ENCODE measurements at places on chromosomes 12 and 14.

GRCh38 chr12:47473091-47473490 lies 232.7 kb downstream of the RPAP3 start:
- no peak for DNase-seq

DNA sequence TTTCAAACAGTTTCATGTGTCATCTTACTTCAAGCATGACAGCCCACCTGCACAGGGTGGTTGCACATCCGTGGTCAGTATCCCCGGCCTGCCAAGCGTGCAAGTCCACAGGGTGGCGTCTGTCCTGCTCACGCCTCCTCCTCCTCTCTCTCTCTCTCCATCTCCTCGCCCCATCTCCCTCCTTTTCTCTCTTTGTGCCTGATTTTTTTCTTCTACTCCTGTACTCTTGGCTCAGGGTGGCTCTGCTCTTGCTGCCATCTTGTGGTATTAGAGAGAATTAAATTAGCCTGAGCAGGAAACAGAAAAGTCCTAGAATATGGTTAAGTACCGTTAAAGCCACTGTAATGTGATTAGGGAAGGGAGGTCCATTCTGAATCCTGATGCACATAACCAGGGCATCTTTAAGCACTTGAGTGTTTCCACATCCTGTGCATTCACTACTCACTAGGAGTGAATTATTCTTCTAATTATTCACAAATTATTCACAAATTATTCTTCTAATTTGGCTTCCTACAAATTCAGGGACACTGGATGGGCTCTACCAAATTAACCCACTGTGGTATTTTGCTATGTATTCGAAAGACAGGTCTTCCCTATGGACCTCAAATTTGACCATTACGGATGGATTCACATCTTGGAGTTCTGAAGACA lies 25.5 kb upstream of the DTX1 start:
- peak; percentile 89 for DNase-seq

DNA sequence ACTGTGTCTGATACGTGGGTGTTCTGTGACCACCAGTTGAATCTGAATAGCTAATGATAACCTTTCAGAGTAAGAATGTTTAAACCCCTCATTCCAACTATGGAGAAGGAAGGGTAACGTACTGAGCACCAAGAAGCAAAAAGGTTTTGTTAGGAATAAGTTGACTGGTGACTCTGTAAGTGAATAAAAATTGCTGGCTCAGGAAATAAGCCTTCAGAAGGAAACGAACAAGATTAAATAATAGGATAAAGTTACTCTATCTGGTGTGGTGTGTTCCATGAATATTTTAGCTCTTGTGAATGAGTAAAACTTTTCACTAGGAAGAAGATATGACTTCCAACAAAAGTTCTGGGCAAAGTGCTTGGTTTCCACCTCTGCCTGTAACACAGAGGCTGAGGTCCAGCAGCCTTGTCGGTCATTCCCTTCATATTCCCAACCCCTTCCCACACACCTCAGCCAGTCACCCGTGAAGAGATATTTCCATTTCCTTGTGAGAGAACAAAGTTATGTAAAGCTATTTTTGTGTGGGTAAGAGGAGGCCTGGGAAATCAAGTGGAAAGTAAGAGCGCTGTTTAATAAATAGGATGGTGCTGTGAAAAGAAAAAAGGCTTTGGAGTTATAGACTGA lies 47.1 kb downstream of the ARF6 start:
- DNase-seq: no peak

GRCh38 chr12:50524621-50525020 lies 19.8 kb downstream of the DIP2B start:
- DNase-seq: no peak

DNA sequence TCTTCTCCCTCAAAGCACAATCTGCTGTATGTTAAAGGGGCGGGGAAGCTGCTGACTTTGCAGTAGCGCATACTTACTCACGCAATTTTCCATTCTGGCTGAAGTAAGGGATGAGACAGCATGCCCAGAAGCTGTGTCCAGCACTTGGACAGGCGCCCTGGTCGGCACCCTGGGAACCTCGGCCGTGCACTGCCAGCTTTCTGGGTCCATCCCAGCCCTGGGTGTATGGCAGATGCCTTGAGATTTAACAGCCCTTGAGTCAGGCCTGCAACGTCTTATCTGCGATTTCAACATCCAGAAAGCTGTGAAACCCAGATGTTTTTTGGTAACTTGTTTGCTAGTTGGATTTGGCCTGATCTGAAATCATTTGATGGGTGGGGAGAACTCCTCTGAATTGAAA lies 16.1 kb downstream of the EML1 start:
- no peak for DNase-seq

GRCh38 chr12:123948796-123949769 lies 23.5 kb downstream of the CCDC92 start:
- no peak for DNase-seq

GRCh38 chr12:55072083-55072482 lies 52.3 kb downstream of the NEUROD4 start:
- peak; percentile 78 for DNase-seq

DNA sequence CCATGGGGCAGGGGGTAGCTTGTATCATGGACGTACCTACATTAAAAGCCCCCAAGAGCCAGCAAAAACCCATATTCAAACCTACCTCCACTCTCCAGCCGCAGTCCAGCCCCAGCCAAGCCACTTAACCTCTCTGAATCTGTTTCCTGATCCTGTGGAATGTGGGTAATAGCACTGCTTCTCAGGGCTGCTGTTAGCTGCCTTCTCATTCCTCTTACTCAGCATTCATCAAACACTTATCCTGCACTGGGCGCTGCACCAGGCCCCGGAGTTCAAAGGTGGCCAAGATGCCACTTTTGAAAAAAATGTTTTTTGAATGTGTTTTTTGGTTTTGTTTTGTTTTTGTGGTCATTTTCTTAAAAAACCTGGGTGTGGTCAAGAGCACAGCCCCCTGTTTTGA lies 237.4 kb downstream of the CHST11 start:
- DNase-seq: no peak

DNA sequence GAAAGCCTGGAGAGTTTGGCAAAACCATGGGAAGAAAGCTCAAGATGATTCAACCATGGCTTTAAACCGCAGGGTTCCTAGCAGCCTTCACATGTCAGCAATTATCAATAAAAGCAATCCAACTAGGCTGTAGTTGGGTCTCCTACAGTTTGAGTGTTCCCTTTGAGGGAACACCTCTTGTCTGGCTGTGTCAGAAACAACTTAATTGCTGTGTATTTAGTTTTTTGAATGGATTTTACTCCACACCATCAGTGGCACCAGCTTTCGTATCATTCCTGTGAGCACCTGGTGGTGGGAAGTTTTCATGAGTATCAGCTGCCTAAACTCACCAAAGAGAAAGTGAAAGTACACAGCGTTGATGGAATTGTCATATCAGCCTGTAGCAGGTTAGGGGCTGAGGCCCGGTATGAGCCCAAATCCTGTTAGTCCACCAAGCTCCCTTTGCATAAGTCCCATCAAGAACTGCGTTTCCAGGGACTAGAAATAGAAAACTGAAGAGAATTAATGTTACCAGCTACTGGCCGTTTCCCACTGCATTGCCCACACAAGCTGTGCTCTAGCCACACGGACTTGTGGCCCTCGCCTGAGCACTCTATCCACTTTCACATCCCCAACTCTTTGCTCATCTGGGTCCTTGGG lies 10.9 kb upstream of the IL26 start:
- no peak for DNase-seq

- DNase-seq: no peak
These were observed 11.5 kb upstream of the IFI27 start for GRCh38 chr14:94099006-94099405.

DNA sequence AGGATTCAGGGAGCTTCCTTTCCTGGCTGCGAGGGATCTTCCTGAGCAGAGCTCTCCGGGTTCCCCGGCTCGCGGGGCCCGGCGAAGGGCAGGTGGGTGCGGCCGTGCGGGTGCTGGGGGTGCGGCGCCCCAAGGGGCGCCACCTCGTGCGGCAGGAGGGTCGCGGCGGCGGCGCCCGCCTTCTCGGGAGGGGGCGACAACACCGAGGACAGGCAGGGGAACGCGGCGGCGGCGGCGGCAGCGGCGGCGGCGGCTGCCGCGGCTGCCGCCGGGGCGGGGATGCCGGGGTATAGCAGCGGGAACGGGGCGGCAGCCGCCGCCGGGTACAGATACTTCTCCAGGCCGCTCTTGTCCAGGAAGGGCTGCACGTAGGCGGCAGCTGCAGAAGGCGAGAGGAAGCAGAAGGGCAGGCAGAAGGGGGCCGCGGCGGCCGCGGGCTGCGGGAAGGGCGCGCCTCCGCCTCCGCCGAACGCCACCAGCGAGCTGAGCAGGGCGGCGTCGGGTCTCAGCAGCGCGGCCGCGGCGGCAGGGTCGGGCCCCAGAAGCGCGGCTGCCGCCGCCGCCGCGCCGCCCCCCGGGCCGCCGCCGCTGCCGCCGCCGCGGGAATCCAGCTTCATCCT lies 2.7 kb downstream of the BHLHE41 start:
- peak; percentile 51 for DNase-seq

- no peak for DNase-seq
These were observed 11.2 kb downstream of the GPR132 start for GRCh38 chr14:105053996-105054395.

GRCh38 chr12:18827913-18828312 lies 90.0 kb downstream of the CAPZA3 start:
- no peak for DNase-seq

DNA sequence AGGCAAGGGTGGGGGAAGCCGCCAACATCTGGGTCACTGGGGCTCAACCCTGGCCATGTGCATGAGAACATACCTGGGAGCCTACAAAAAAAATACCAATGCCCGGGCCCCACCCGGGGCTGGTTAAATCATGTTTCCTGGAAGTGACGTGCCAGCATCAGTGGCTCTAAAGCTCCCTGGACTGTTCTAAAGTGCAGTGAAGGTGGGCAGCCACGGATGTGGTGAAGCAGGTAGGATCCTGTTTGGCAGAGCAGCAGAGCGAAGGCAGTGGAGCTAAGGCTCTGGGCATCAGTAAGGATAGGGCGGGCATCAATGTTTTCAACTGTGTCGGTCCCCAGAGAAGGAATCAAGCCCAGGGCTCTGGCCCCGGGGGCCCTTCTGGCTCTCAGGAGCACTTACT lies 525 bp upstream of the GPR68 start:
- no peak for DNase-seq

DNA sequence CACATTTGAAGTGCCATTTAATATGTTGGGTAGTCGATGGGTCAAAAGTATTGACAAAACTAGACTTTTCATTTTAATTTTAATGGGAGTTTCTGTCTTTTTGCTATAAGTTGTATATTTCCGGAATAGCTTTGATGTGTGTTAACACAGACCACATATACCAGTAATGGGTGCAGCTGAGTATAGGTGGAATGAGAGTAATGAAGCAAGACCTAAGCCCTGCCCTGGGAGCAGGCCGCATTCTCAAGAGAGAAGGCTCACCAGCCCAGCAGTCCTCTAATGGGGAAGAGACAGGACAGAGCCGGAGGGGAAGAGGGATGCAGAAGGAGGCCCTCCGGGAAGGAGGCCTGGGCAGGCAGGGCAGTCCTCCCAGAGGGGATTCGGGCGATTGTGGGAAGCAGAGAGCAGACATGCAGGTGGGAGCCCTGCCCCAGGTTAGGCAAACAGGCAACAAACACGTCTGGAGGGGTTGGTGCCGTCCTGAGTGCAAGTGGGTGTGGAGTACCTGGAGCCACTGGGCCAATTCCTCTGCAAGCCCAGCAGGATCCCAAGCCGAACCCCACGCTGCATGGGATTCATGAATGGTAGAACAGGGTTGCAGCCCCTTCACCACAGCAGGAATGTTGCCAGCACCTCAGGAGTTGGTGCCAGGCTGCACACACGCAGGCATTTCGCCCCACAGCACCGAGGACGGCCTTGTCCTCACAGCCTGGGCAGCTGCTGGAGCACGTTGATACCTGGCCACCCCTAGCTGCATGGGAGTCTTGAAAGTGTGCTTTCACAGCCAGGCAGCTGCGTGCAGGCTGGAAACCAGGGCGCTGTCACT lies 7.8 kb downstream of the CKB start:
- DNase-seq: no peak

- DNase-seq: no peak
These were observed 49.2 kb upstream of the GTF2A1 start for GRCh38 chr14:81269979-81270375.

DNA sequence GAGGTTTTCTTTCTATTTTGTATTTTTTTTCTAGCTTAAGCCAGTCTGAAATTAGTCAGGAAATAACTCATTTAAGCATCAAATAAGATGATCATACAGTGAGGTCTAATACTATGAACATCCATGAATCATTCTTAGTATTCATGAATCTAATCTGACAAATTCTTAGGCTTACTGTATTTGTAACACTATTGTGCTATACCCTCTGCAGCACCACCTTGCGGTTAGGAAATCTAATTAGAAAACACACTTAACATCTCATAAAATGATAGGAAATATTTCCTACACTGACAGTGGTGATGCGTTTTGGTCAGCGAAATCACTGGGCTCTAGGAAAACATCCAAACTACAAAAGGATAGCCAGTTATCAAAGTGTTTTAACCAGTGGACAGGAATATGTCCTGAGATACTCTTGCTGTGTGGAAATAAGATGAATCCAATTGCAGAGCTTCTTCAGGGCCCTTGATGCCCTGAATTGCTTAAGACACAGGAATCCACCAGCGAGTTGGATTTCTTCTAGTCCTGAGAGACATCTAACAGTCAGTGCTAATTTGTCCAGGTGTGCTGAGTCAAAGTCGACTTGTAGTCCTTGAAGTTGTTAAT lies 109.3 kb upstream of the MYF6 start:
- DNase-seq: peak; percentile 59

DNA sequence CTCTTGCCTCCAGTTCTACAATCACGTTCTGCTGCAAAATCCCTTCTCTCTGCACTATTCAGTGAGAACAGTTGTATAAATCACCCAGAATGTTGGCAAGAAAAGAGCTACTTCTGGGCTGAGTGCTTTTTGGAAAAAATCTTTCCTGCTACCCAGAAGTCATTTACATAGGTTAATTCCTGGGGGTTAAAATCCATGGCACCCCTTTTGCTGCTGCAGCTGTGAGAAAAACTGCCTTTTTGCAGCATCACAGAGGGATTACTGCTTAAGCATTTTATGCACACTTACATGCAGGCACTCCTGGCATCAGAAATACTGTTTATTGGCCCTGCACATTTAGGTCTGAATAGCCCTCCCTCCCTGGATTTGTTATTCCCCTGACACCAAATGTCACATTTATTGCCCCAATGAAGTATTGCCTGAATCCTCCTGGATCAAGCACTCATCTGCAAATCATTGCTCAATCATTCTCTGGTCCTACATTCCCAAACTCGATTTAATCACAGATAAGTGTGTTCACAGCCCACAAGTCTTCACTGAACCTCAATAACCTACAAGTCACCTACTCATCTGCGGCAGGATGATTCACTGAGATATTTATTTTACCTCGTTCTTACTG lies 43.1 kb upstream of the CCDC196 start:
- DNase-seq: no peak

DNA sequence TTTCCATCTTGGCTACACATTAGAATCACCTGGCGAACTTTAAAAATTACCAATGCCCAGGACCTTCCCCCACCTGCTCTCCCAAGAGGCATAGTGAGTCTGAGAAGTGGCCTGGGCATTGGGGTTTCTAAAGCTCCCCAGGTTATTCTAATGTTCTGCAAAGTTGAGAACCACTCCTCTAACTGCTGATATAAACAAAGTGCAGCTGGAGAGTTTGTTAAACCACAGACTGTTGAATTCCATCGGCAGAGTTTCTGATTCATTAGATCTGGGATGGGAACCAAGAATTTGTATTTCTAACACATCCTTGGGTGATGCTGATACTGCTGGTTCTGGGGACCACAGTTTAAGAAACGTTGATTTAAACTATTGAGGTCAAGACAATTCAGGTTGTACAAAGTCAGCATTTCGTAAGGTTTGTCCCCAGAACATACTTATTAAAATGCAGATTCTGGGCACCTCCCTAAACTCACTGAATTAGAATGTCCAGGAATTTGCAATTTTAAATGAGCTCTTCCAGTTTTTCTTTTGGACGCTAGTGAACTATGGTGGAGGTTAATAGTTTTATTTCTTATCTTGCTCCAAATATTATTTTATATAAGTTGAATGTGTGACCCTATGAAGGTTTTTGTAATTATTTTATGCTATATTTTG lies 309.1 kb downstream of the NRXN3 start:
- DNase-seq: no peak
